NB4 (cell line): ENCODE measurements at places on chromosomes 7 and 10.
A peak's percentile ranks its signal among the peaks of the same experiment; 100 is the strongest.

DNA sequence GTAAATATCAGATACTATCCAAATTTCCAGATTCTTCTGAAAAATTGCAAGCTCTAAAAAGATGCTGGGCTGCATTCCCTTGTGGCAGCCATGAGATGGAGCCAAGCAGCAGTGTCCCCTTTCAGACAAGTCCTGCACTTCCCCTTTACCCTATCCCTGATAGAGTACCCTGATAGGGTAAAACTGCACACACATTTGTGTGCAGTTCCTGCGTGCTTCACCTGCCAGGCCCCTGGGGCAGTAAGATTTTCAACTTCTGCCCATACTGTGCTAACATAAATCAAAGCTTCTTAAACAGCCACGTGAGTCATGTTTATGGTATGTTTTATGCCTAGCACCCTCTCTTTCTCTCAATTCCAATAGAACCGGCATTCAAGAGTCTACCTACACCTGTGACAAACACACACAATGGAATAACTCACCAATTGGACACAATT, 52.2 kb downstream of the IFIT5 start:
- DNase-seq = peak; percentile 61

GRCh38 chr7:42138691-42139090, 98.3 kb downstream of the GLI3 start:
- peak; percentile 20 for DNase-seq

DNA sequence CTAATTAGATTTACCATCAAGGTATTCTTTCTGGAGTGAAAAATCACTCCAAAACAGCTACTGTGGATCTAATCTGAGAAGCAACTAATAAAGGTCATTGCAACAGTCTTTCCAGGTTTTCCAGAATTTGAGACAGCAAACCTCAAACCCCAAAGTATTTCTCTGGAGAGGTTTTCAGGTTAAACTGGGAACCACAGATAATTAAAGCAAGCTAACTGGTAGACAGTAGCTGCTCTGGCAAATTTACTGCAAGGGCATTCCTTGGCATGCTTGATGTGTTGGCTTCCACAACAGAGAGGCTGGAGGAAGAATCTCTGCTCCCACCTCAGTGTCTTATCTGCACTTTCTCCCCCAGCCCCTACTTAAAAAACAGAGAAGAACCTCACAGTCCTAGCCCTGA, 140.0 kb upstream of the NRBF2 start:
- DNase-seq = no peak

GRCh38 chr10:69223028-69223342, 2.9 kb downstream of the HKDC1 start:
- DNase-seq = no peak

GRCh38 chr10:34811968-34812514, 3.1 kb downstream of the PARD3 start:
- no peak for DNase-seq

DNA sequence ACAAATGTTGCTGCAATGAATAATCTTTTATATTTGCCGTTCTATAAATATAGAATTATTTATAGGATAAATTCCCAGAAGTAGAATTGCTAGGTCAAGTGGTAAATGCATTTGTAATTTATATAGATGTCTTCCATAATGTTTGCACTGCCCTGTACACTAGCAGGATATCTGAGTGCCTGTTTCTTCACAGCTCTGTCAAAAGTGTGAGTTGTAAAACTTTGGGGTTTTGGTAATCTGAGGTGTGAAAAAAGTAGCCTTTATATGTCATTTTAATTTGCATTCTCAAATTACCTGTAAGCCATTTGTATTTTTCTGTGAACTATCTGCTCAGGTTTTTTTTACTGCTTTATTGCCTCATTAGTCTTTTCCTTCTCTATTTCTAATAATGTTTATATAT, 271.2 kb downstream of the NEBL start:
- DNase-seq = no peak

GRCh38 chr10:71547876-71548846, 151.4 kb downstream of the CDH23 start:
- peak; percentile 78 for DNase-seq

- no peak for DNase-seq
Measured at GRCh38 chr10:93994438-93994801, 689 bp downstream of the PLCE1 start.

- DNase-seq = no peak
Measured at GRCh38 chr10:17473228-17473950, 19.0 kb upstream of the ST8SIA6 start.

- DNase-seq = no peak
Measured at GRCh38 chr10:109937460-109938065, 14.3 kb upstream of the XPNPEP1 start.

GRCh38 chr10:11687357-11687771, 54.8 kb upstream of the ECHDC3 start:
- no peak for DNase-seq

- DNase-seq = no peak
Measured at GRCh38 chr7:81534446-81534845, 235.4 kb downstream of the HGF start.

- DNase-seq = no peak
Measured at GRCh38 chr10:102775201-102775934, 31.6 kb downstream of the WBP1L start.

DNA sequence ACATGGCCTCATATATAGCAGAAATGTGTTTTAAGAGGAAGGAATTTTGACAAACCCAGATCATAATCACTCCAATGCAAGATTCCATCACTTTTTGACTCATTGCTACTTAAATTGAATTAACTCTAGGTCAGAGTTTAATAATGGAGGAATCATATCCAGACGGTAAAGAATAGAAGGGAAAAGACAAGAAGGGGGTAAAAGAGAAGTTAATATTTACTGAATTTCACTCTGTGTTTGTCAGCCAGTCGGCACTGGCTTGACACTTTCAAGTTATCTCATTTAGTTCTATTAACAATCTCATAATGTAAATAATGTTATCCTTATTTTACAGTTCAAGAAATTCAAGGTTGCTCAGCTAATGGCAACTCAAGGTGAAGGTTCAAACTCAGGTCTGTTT, 147.5 kb downstream of the SEMA3A start:
- no peak for DNase-seq

DNA sequence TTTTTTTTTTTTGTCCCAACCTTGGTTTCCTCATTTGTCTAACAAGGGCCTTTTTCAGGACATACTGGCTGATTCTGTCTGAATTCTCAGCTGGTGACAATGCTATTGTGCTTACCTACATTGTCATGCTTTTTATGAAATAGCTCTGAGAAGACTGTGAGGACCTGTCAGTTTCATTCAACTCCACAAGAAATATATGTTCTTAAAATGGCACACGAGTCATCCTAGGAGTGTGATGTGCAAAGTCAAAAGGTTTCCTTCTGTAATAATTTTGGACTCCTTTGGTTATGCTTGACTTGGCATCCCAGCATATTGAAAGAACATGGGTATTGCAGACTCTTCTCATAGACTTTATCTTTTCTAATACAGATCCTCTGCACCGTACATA, 316.0 kb downstream of the GFRA1 start:
- no peak for DNase-seq

- DNase-seq = no peak
Measured at GRCh38 chr10:1217237-1217587, 161.0 kb downstream of the WDR37 start.
